Stimulated activated CD4-positive, alpha-beta T cell treated with anti-CD3 and anti-CD28 coated beads, Interleukin-12 subunit alpha, Interleukin-12 subunit beta, amount 100 ng/mL, for 48 hours (primary cell): ENCODE measurements at places on chromosomes 2 and 18.

DNA sequence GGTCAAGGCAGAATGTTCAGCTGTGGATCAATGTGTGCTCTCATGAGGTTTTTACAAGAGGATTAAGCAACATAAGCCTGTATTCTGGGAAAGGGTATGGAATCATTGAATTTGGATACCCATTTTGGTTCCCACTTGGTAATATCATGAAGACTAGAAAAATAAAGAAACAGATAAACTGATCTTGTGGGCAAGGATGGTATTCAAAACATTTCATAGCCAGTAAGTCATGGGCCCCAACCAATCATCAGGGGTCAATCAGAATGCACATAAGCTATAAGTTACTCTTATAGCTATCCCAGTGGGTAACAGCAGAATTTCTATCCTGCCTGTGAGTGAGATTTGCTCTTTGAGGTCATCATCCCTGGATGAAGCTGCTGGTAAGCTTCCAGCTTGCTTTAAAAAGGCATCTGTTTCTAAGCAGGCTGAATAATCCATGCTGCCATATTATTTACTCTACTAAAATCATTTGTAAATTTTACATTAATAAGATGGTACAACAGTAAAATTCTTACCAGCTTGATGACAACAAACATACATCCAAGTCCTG is 291.2 kb downstream of the RAD51AP2 start:
- no peak for DNase-seq

GRCh38 chr2:85707304-85707703 is 13.1 kb downstream of the GNLY start:
- peak; percentile 87 for DNase-seq

DNA sequence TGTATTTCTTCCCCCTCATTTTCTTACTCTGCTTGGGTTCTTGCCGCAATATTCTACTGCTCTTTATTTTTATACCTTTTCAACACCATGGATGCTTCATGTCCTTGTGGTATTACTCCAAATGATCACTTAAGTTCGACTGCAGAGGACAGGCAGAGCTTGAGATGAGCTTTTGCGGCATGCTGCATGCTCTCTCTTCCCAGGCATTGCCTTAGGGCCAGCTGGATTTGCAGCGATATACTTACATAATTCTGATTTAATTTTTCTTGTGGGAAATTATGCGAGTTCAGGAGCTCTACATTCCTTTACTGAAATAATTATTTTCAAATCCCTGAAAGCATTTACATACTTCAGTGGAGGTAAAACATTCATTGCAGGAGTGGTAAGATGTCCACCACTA is 288.1 kb downstream of the CCDC102B start:
- no peak for DNase-seq

DNA sequence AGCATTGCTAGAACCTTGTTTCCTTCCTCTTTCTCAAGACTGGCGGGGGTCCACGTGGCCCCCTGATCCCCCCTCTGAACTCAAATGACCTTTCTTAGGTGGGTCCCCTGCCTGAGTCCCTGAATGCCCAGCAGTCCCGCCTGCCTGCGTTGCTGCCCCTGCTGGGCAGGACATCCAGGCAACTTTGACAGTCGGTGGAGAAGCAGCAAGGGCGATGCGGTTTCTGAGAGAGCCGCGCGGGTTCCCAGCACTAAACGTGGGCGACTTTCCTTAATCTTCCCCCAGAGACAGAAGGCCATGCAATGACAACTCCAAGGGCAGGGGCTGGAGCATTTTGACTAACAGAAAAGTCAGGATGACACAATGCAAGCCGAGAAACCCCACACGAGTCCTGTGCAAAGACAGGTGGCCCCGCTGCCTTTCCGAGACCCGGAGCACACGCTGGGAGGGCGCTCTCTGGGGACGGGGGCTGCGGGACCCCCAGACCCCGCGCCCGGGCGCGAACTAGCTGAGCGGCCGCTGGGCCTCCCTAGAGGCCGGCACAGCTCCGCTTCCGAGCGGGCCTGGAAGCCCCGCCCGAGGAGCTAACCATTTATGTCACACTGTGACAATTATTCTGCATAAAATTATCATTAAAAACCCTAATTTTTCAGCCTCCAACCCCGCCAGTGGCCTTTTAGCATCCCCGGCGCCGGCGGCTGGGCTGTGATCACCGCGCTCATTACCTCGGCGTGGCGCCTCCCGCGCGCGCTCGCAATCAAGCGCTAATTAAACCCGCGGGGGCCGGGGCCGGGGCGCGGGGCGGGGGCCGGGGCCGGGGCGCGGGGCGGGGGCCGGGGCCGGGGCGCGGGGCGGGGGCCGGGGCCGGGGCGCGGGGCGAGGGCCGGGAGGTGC is 27.4 kb downstream of the ASB18 start:
- no peak for DNase-seq

- DNase-seq, result no peak
Measured at GRCh38 chr2:141630407-141630930, 500.3 kb downstream of the LRP1B start.

- DNase-seq, result no peak
Measured at GRCh38 chr2:30736461-30737325, 70.6 kb downstream of the CAPN13 start.

DNA sequence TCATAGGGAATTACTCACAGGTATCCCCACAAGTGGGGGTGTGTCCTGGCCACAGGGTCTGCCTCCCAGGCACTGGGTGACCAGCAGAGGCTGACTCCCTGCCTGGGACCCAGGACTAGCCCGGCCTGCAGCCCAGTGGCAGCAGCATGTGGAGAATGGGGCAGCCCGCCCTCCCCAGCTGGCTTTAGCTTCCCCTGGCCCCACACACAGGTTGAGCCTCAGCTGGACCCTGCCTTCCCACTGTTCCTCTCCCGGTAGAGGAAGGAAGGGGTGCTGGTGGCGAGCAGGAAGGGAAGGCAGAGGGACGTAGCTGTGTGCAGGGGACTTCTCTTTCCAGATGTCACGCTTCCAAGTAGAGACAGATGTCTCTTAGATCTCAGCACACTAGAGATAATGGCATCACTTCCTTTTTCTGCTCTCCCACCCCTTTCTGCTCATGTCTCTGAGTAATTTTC is 51.4 kb downstream of the EMILIN2 start:
- DNase-seq, result no peak

DNA sequence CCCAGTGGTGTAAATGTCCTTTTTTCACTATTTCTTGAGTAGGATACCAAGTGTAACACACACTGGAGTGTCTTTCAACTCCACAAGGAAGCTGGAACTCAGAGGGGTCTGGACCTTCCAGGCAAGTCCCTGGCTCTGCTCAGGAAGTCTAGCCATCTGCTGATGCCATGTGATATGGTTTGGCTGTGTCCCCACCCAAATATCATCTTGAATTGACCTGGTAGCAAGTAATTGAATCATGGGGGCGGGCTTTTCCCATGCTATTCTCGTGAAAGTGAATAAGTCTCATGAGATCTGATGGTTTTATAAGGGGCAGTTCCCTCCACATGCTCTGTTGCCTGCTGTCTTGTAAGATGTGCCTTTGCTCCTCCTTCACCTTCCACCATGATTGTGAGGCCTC is 99.4 kb upstream of the CDC42EP3 start:
- DNase-seq, result no peak

DNA sequence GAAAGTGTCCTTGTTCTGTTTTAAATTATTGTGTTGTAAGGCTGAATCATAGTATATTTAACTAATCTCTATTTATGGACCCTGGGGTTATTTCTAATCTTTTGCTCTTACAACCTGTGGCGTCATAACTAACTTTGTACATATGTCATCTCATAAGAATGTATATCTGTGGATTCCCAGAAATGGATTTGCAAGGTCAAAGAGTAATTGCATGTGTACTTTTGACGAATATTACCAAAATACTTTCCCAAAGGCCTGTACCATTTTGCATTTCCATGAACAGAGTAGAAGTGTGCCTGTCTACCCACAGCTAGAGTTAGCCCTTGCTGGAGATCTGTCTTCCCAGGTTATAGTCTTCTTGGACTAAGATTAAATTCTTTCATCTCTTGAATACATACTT is 42.8 kb downstream of the SEMA4F start:
- no peak for DNase-seq

GRCh38 chr18:38526922-38527321 is 961.3 kb upstream of the CELF4 start:
- no peak for DNase-seq

GRCh38 chr18:45161850-45162249 is 453.4 kb upstream of the SLC14A2 start:
- no peak for DNase-seq

- DNase-seq, result no peak
Measured at GRCh38 chr18:63161032-63161760, 158.4 kb downstream of the BCL2 start.

- no peak for DNase-seq
Measured at GRCh38 chr2:111923276-111923804, 24.9 kb downstream of the MERTK start.

DNA sequence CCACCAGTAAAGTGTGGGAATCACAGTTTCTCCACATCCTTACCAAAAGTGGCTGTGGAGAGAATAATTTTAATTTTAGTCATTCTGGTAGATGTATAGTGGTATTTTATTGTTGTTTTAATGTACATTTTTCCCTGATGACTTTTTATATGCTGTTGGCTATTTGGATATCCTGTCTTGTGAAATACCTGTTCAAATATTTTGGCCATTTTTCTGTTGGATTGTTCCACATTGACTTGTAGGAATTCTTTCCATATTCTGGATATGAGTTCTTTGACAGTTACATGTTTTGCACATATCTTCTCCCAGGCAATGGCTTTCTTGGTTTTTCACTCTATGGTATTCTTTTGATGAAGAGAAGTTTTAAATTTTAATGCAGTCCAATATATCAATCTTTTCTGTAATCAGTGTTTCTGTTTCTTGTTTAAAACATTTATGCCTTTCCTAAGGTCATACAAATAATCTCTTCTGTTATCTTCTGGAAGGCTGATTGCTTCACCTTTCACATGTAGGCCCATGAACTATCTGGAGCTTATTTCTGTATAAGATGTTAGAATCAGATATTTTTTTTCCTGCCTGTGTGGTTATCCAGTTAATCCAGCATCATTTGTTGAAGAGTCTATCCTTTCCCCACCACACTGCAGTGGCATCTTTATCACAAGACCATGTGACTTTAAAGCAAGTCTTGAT is 19.0 kb downstream of the AFTPH start:
- no peak for DNase-seq

DNA sequence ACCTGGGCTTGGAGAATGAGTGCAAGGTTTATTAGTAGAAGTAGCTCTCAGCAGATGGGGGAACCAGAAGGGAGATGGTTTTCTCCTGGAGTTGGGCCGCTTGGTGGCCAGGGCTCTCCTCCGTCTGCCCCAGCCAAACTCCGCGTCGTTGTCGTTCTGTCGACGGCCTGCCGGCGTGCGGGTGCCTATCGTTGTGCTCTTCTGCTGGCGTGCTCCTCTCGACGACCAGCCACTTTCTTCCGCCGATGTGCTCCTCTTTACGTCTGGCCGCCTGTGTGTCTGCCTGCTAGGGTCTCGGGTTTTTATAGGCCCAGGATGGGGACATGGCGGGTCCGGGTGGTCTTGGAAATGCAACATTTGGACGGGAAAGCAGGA is 119.1 kb downstream of the BMPR2 start:
- no peak for DNase-seq

GRCh38 chr2:26579025-26579722 is 62.0 kb downstream of the CIB4 start:
- DNase-seq, result no peak

DNA sequence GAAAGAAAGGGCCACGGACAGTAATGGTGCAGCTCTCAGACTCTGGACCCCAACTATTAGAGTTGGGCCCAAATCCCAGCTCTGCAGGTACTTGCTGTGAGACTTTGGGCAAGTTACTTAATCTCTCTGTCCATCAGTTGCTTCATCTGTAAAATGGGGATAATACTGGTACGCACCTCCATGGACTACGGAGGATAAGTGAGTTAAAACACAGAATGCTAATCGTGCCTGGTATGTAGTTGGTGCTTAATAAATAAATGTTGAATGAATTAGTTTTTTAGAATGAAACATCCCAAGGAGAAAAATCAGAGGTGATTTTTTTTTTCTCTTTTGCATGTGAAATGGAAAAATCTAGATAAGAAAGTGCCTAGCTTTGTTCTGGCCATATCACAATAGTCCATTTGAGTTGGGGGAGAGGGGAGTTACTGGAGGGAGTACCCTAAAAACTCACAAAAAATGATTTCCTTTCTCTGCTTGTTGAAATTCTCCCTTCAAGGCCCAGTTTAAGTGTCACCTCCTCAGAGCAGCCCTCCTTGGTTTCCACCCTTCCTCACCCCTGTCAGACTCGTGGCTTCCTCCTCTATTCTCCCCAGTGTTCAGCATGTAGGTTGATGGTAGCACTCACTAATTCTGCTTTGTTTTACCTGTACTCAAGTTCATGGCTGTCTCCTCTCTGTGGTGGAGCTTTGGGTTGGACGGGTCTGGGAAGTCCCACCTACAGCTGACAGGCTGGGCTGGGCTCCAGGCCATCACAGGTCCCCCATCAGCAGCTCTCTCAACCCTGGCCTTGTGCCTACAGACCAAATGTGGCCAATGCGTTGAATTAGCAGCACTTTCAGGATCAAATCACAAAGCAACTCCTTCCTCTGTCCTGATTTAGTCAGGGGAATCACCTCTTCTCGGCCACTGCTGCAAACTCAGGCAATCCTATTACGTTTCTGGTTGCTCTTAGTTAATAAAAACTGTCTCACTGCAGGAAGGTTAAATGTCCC is 92.8 kb upstream of the TAF1B start:
- DNase-seq, result no peak

- DNase-seq, result no peak
Measured at GRCh38 chr2:237196866-237197618, 111.4 kb downstream of the COPS8 start.

GRCh38 chr2:78928502-78928901 is 97.0 kb upstream of the REG3G start:
- DNase-seq, result no peak

GRCh38 chr18:43596105-43596712 is 318.9 kb upstream of the SYT4 start:
- DNase-seq, result no peak

DNA sequence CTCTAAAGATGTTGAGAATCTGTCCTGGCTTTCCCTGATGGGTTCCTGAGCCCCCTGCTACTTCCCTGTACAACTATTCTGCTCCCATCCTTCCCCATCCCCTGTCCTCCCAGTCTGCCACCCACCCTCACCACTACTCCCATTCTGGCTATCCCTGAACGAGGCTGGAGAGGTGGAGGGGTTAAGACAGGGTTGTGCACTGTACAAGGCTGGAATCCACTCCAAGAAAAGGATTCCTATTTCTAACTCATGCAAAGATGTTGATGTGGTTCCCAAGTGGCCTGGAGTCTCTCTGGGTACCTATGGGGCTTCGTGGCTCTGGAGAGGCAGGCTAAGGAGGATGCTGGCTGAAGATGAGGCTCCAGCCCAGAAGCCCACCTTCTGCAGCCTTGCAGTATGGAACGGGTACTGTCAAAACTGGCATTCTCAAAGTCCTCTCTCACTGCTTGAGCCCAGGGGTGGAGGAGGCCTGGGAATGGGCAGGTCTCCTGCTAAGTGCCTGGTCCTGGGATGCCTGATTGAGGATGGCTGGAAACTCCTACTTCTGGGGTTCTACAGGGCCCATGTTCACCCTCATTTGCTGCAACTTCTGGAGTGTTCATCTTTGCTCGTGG is 1.3 kb upstream of the FEV start:
- no peak for DNase-seq

- peak; percentile 55 for DNase-seq
Measured at GRCh38 chr18:62637807-62638687, 77.3 kb upstream of the PHLPP1 start.
